ENCODE measurements at places on chromosomes 13 and 19. TPM values are rescaled to one million over a fixed set of nuclear protein-coding genes. Genes with fewer than 3 reads are reported as not detected.

DNA sequence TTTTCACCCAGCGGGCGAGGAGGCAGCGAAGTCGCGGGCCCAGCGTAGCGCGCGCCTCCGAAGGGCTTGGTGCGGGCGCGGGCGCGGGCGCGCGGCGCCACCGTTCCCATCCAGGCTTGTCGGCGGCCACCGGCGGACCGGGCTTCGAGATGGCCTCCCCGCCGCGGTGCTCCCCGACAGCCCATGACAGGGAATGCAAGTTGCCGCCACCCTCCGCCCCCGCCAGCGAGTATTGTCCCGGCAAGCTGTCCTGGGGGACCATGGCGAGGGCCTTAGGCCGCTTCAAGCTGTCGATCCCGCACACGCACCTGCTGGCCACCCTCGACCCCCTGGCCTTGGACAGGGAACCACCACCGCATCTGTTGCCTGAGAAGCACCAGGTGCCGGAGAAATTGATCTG lies at the start of gene WDR88:
TSS of gene WDR88 (plus strand) at position 94 of the 400 bp plus-strand sequence. CDS start at position 150, 56 bp downstream.
- no peak for DNase-seq

ZNF486 gene
- 23.6 TPM for polyA plus RNA-seq

GRCh38 chr19:50214699-50215543 lies 11.5 kb downstream of the MYH14 start:
- peak; percentile 68 for DNase-seq

CEACAM8 gene
- 0.22 TPM for polyA plus RNA-seq

DNA sequence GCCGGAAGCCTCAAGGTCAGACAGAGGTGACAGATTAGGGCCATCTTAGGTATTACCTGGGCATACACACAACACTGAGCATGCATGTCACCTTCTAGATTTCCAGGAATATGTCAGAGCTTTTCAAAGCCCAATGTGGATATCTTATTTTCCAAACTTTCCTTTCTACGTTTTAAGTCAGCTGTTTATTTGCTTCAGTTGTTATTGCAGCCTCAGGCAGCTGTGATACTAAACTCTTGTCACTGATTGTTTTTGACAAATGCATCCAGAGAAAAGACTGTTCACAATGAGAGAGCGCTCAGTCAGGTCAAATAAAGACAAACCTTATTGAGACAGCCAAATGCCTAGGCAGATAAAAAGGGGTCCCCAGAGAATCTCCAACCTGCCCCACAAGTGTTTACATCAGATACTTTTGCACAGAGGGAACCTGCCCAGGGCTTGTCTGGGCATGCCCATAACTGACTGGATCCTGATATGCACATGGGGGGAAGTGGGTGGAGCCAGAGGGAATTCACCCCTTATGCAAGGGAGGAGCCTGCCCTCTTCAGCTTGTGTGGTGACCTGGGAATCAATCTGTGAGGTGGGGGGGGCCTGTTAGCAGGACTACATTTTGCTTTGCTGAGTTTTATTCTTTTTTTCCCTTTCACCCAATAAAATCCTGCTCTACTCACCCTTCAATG lies 28.5 kb downstream of the MED4 start:
- DNase-seq, result no peak

DNA sequence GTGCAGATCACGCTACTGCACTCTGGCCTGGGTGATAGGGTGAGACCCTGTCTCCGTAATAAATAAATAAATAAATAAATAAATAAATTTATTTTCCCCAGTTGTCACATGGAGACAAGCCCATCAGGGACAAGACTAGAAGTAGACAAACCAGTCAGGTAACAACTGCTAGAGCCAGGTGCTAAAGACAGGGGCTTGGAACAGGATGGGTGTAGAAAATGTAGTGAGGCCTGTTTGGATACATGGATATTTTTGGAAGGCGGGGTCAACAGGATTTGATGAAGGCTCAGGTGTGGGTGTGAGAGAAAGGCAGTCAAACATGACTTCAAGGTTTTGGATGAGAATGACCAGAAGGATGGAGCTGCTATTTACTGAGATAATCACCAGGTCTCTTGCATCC lies 27.7 kb upstream of the TPM4 start:
- no peak for DNase-seq

LILRB1 gene
- 1.4 TPM for polyA plus RNA-seq

DNA sequence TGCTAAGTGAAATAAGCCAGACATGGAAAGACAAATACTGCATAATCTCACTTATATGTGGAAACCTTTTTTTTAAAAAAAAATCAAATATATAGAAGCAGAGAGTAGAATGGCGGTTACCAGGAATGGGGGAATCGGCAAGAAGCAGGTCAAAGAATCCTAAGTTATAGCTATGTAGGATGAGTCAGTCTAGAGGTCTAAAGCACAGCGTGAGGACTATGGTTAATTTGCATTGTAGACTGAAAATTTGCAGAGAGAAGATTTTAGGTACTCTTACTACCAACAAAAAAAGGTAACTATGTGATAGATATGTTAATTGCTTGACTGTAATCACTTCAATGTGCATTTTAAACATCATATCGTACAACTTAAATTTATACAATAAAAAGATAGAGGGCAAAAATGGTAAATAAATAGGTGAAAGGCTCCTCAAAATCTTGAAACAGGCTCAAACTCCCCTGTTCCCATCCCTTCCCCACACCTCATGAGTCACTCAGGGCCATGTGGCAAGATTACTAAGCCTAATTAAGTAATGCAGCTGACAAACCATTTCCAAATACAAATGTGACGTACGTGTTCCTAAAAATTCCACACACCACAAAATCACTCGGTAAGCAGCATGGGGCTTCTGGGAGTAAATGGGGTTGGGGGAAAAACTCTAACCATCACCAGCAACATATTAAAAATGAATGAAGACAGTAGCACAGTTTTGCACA lies 159.0 kb downstream of the USP12 start:
- no peak for DNase-seq

- no peak for DNase-seq
Observed at GRCh38 chr13:107275945-107276614, 708.1 kb upstream of the ARGLU1 start.

GRCh38 chr13:39463611-39464010 lies 139.4 kb downstream of the LHFPL6 start:
- no peak for DNase-seq

SOX21 gene
- polyA plus RNA-seq, result 0.27 TPM

DNA sequence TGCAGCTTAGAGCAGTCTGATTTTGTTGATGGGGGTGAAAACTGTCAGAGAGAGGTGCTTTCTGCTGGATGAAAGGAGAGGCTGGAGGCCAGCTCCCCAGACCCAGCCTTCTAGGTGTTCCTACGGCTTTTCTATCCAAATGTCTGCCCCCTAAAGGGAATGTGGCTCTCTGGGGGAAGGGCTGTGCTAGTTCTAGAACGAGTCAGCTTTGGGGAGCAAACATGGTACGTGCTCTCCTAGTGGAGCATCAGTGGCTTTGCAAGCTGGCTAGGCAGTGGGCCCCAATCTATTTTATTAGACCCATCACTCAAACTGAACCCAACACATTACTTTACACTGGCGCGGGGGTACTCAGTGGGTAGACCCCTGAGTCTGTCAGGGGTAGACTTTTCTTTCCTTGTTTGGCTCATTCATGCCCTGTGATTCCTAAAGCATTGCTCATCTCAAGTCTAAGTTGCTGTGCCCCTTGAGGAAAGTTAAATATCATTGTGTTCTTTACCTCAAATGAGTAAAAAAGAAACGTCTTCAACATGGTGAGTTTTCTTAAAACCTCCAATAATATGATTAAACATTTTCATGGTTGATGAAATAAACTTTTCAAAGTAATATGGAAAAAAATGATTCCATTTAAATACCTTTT lies 254.9 kb downstream of the DLEU7 start:
- DNase-seq, result no peak

MEX3D gene
- 19.1 TPM for polyA plus RNA-seq

DNA sequence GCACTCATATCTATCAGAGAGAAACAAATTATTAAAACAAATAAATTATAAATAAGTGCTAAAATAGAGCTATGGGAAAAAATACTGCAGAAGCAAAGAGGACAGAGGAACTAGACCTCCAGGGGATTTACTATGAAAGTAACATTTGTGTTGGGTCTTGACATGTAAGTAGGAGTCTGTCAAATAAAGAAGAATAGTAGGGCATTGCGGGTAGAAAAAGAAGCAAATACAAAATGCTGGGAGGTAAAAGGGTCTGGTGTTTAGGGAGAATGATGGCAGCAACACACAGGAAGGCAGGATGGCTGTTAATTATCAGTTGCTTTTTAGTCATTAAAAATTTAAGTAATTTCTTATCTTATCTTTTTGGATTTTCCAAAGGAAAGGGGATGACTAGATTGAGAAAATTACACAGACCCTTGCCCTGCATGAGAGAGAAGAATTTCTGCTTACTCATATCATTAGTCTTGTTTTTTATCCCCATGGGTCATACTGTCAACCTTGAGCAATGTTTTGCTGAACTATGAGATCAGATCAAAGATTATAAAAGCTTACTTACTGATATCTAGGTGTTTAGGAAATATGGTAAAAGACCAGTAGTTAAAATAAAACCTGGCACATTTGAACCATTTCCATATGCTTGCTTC lies 472.7 kb downstream of the DIAPH3 start:
- no peak for DNase-seq

KLK12 gene
- not detected for polyA plus RNA-seq

GRCh38 chr19:28334419-28334818 lies 878.5 kb downstream of the UQCRFS1 start:
- DNase-seq, result no peak

PPP6R1 gene
- polyA plus RNA-seq, result 46.0 TPM

DNA sequence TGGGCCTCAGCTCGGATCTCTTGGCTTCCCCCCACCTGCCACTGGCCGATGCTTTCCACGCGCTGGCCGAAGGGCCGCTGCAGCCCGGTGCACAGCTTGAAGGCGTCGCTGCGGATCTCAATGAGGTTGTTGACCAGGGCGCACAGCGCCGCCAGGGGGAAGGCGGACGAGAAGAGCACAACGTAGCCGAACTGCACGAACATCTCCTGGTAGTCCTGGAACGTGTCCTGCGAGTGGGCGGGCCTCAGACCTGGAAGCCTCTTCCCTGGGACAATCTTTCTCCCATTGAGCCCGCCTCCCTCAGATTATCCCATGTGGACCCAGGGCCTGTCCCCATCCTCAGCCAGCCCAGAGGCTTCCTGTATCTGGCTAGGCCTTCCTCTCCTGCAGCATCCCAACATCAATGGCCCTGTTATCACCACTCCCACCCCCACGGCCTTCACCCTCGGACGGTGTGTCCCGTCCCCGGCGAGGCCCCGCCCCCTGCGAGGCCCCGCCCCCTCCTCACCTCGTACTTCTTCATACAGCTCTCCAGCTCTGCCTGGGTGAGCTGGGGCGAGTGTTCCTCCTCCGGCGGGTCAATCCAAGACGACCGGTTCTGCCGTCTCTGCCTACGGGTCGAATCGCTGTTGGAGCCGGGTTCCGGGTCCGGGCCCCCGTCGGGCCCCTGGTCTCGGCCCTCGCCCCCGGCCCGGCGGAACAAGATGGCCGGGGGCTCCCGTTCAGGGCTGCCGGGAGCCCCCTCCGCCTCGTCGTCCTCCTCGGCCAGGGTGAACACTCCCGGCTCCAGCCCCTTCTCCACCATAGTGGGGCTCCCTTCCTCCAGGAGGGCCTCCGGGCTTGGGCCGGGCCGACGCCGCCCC lies 6.8 kb downstream of the ANO8 start:
- DNase-seq, result peak; percentile 69

DNA sequence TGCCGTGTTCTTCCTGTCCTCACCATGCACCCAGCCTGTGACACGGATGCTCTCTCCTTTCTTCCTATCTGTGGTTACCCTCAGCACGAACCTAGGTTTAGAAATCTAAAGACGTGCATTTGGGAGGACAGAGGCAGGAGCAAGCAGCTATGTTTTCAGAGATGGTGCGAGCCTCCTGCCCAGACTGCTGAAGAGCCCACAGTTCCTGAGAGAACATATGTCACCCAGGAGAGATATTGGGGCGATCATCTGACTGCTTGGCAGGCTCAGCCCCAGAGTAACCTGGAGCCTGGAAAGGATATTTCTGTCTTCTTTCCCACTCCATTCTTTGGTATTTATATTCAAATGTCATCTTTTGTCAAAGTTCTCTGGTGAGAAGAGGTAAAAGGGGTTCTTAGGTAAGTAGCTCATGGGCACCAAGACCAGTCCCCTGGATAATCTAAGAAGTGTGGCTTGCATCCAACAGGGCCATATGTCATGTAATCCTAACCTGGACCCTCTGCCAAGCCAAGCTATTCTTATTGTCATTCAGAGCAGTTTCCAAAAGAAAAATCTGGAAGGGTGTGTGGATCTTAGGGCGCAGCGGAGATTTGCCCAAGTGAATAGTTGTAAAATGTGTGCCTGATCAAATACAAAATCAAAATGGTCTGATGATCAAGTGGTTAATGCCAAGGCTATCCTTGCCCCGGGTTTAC lies 59.5 kb downstream of the FGF9 start:
- no peak for DNase-seq

- no peak for DNase-seq
Observed at GRCh38 chr13:45695198-45695730, 6.9 kb upstream of the CBY2 start.

- no peak for DNase-seq
Observed at GRCh38 chr19:45848922-45849321, 14.0 kb downstream of the SYMPK start.

GRCh38 chr13:37791699-37792098 lies 77.9 kb downstream of the TRPC4 start:
- no peak for DNase-seq

DNA sequence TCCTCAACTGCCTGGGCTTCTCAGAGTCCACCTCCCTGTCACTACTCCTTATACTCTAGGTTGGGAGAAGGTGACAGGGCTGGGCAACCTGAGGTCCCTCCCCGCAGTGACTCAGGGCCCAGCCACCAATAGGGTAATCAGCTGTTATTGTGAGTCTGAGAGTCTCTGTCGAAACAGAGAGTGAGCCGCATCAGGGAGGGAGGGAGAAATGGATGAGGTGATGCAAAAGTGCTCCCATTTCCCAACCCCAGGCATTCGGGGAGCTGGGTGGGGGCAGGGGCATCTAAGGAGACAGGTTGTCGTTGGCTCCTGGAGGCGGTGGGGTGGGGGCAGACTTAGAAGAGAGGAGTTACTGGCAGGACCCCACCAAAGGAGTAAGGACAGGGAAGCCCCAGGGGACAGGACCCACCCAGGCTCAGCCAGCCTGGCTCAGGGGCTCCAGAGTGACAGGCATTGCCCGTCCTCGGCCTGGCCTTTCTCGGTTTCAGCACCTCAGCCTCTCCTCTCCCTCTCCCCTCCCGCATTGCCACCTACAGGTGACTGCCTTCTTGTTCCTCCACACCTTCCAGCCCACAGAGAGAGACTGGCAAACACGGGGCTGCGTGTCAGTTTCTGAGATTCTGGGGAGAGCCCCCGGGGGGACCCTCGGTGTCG lies at the start of gene DMKN:
TSS of gene DMKN (minus strand) at position 22 of the 654 bp plus-strand sequence. CDS start 174 bp downstream, outside the sequence.
- DNase-seq, result no peak

DNA sequence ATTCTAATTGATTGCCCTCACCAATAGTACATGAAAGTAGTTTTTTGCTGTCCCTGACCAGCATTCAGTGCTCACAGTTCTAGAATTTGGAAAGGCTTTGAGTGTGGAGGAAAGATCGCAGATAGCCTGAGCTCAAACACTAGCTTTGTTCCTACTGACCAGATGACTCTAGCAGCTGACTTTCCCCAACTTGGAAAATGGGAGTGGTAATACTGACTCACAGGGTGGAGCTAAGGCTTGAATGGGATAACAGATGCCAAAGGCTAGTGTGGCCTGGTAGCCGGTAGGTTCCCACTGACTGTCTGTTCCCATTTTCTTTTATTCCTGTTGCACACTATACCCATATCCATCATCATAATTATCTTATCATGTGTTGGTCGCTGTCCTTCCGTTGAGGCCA lies 3.7 kb downstream of the ZSCAN22 start:
- DNase-seq, result no peak

GRCh38 chr19:16790051-16790450 lies 39.1 kb upstream of the SIN3B start:
- no peak for DNase-seq

- no peak for DNase-seq
Observed at GRCh38 chr19:2858864-2859263, 8.3 kb upstream of the ZNF556 start.

- DNase-seq, result no peak
Observed at GRCh38 chr13:72218966-72219365, 352.0 kb upstream of the DACH1 start.

All from left kidney (tissue), 8 donors.